ENCODE measurements at places on chromosomes 1 and 21.
A peak's percentile ranks its signal among the peaks of the same experiment; 100 is the strongest.

GRCh38 chr1:208433086-208433485, 188.9 kb upstream of the PLXNA2 start:
- DNase-seq, result peak; percentile 56

DNA sequence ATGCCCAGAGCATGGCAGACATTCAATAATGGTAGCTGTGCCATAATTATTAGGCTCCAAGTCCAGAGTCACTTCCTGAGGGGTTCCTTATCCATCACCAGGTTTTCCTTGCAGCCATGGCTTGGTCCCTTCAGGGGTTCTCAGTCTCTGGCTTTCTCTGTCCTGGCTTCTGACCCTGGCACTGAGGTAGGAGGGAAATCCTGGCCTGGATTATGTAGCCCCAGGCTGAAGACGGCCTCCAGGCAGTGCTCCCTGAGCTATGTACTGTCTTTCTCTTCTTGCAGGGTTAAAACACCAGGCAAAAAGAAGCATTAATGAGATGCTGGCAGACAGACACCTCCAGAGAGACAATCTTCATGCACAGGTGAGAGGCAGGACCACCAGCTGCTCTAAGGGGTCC, 9.5 kb upstream of the PADI3 start:
- DNase-seq, result peak; percentile 48

GRCh38 chr1:72202761-72203160, 79.6 kb downstream of the NEGR1 start:
- DNase-seq, result no peak

DNA sequence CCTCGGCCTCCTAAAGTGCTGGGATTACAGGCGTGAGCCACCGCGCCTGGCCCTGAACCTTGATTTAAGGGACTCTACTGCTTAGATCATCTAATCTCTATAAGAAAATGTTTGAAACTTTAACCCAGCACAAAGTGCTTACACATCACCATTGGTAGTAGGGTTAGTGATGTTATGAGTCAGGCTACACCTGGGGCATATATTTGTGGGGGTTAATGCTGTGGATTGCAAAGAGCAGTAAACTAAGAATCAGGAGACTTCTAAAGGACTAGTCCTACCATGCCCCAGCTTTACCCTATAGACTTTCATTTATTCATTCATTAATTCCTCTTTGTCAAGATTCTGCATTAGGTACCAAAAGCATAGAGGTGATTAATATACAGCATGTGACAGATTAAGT, 880.5 kb downstream of the TTLL7 start:
- no peak for DNase-seq

DNA sequence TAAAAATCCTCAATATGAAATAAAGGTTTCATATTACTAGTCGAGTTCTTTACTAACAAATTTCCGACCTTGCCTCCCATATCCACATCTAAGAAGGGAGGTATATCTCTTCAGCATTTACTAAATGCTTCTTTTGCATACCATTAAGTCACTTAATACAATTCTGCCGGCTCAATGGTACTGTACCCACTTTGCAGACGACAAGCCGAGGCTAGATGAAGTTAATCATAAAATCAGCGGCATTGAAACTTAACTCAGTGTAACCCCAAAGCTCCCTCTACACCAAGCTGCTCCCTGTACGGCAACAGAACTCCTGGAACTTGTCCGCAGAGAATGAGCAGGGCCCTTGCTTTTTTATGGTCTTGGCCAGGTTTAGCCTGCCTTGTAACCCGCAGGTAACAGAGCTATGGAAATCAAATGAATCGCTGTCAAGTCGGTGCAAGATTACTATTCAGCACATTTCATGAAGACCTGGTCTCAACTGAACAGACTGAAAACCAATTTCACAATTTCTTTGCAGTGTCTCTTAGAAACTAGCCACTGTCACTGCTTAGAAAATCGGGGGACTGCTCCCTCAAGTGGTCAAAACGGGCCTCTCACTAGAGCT, 738 bp downstream of the INTS7 start:
- no peak for DNase-seq

GRCh38 chr1:160068225-160068624, 1.7 kb downstream of the KCNJ10 start:
- DNase-seq, result no peak

- DNase-seq, result no peak
These were observed 510.3 kb downstream of the NPHP4 start for GRCh38 chr1:5481889-5482288.

GRCh38 chr1:198019126-198019525, 102.0 kb downstream of the LHX9 start:
- no peak for DNase-seq

DNA sequence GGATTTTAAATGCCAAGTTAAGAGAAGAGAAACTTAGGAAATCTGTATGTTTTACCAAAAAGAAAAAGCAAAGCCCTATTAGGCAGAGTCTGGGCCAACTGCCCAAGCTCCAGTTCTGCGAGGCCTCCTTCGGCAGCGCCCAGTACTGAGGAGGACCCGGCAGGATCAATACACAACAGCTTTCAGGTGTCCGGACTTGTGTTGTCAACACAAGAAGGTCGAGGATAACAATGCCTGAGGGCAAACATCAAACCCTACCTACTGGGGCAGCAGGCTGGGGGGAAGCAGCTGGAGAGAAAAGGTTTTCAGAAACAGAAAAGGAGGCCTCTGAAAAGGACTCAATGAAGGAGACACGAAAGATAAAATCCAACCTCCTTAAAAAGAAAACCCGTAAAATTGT, 98.1 kb upstream of the GJB5 start:
- DNase-seq, result no peak

- no peak for DNase-seq
These were observed 3.6 kb upstream of the TNFSF4 start for GRCh38 chr1:173210716-173211231.

DNA sequence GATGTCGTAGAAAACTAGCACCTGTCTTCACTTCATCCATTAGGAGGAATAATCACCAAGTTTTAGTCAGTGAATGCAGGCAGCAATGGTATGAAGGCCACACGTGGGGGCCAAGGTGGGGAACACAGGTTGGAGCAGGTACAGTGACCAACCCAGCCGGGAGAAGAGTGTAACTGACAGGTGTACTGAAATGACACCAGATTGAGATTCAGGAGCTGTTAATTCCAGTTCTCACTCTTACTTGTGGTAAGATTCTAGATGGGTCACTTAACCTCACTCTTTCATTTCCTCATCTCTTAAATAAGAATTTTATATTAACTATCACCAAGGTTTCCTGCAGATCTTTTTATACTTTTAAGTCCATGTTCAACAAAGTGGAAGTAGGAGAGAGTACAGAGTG, 206.2 kb upstream of the PTBP2 start:
- DNase-seq, result no peak

DNA sequence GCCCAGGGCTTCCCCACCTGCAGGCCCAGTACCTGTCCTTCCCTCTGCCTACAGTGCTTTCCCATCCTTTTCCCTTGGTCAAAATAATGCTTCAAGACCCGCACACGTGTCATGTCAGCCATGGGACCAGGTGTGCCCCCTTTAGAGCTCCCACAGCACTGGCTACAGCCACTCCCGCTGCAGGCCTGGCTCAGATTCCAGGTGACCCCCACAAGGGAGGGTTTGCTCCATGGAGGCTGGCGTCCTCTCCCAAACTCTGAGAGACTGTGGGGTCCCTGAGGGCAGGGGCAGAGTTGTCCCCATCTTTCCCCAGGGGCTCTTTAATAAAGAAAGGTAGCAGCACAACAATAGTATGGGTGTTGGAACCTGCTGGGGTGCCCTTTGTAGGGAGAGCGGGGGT, 66.4 kb upstream of the RUNX3 start:
- DNase-seq, result no peak

GRCh38 chr1:5907966-5908365, 84.3 kb downstream of the NPHP4 start:
- no peak for DNase-seq

- no peak for DNase-seq
These were observed 182.0 kb upstream of the RUNX1 start for GRCh38 chr21:35231090-35231489.

DNA sequence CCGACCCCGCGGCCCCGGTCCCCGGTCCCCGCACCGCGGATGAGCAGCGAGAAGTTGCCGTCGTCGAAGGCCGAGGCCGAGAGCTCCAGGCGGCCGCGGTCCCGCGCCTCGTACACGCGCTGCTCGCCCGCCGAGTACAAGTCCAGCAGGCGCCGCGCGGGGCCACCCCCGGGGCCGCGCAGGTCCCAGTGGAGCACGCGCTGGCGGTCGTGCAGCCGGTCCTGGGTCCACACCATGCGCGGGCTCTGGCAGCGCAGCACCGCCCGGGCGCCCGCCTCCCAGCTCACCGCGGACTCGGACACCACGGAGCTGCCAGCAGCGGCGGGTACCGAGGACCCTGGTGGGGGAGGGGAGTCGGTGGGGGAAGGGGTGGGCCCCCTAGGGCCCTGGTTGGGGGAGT, 2.9 kb downstream of the MXRA8 start:
- DNase-seq, result no peak

Measured in HS-5 (cell line).